ENCODE measurements at places on chromosomes 5 and 9. TPM values are rescaled to one million over a fixed set of nuclear protein-coding genes. Genes with fewer than 3 reads are reported as not detected.

ENG gene
- total RNA-seq: 14.2 TPM

ASPN gene
- not detected for total RNA-seq

LCN1 gene
- total RNA-seq: not detected

ERAP2 gene
- 4.1 TPM for total RNA-seq

GZMA gene
- total RNA-seq: not detected

DNLZ gene
- total RNA-seq: 5.5 TPM

ADRB2 gene
- 2.7 TPM for total RNA-seq

Measured in melanocyte of skin (primary cell).